Suppressor macrophage (primary cell): ENCODE measurements at places on chromosomes 11 and 22.

DNA sequence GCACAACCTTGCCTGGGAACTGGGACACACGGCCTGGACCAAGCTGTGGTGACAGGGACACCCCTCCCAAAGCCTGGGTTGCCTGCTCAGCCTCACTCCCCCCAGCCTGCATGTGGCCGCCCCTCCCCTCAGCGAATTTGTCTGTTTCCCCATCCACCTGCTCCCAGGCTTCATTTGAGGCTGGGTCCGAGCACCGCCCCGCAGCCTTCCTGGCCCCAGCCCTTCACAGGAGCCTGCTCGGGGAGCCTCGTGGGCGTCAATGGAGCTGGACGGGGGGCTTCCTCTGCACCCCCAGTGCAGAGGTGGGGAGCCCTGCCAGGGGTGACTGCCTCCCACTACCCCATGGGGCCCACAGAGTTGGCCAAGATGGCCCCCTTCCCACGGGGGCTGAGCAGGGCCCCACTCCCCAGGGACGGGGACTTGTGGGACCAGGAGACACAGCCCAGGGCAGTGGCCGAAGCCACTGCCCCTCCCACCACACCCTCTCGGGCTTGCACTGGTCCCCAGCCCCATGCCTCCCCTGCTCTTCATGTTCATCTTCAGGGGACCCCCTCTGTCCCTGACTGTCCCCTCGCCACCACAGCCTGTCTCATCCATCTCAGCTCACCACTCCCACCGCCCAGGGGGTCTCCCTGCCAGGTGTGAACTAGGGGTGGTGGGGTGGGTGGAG lies 91.7 kb downstream of the WNT7B start:
- no peak for DNase-seq

DNA sequence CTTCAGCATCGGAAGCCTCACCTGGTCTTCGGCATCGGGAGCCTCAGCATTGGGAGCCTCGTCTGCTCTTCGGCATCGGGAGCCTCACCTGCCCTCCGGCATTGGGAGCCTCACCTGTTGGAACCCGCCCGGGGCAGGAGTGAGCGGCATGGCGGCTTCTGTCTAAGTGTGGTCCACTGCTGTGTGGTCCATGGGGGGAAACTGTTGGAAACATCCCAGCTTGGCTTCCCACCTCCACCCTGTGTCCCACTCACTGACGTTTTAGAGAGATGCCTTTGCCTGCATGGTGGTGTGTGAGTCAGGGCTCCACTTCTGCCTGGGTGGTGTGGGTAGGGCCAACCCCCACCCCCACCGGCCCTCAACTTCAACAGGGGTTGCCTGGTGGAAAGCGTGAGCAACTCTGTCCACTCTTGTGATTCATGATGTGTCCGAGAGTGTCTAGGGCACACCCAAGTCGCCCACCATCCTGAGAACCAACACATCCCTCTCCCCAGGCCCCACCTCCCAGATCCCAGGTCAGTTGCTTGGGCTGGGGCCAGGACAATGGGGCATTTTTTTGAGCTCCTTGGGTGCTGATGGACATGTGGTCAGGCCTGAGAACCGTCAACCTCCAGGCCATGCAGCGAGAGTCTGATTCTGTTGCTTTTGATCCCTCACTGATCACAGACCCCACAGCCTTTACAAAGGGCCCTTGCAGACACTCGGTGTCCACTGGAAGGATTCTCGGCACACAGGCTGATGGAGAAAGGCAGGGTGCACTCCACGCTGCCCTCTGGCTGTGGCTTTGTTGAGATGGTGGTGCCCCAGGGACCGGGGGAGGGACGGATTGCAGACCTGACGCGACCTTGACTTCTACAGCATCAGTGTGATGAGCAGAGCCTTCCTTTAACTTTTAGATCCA lies 406.7 kb downstream of the TBC1D22A start:
- DNase-seq, result no peak

- peak; percentile 11 for DNase-seq
Measured at GRCh38 chr22:19289475-19290161, 1.9 kb downstream of the CLTCL1 start.

DNA sequence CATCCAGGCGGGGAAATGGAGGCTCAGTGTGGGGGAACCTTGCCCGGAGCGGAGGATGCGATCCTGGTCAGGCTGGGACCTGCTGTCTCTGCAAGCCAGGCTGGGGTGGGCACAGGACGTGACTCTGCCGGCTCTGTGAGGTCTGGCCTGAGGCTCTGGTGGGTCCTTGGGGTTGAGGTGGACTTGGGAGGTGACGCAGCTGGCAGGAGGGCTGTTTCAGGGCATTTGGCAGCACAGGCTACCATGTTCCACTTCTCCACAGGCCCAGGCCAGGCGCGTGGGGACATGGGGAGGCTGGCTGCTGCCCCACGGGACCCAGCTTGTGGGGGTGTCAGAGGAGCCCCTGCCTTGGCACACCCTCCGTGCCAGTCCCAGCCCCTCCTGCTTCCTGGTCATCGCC lies 1199.7 kb downstream of the BRD1 start:
- DNase-seq, result no peak

DNA sequence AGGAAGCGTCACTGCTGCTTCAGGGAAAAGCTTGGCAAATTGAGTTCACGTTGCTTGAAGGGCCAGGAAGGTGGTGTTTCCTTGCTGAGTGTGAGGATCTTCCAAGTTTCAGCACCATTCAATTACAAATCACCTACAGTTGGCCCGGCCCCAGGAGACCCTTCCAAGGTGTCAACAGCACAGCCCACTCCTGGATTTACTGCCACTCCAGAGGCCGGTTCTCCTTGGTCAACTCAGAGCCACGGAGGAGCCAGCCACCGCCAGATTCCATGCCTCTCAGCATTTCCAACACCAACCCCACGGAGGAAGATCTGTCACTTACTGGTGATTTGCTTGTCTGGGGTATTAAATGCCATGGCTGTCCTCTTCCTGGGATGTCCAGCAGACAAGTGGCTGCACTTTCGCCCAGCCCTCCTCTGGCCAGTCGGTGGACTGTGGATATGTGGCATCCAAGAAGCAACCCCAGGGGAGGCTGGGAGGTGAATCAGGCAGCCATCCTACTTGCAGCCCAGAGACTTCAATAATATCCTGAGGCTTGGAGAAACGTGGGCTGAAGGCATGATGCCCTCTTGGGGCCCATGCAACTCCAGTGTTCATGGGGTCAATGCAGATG lies 74.1 kb upstream of the SHANK2 start:
- DNase-seq, result no peak

- DNase-seq, result peak; percentile 64
Measured at GRCh38 chr11:111299101-111300026, 1.0 kb downstream of the POU2AF3 start.

GRCh38 chr11:134676516-134677287 lies 264.7 kb upstream of the B3GAT1 start:
- DNase-seq, result no peak

- no peak for DNase-seq
Measured at GRCh38 chr11:87300640-87301380, 263.1 kb downstream of the TMEM135 start.

DNA sequence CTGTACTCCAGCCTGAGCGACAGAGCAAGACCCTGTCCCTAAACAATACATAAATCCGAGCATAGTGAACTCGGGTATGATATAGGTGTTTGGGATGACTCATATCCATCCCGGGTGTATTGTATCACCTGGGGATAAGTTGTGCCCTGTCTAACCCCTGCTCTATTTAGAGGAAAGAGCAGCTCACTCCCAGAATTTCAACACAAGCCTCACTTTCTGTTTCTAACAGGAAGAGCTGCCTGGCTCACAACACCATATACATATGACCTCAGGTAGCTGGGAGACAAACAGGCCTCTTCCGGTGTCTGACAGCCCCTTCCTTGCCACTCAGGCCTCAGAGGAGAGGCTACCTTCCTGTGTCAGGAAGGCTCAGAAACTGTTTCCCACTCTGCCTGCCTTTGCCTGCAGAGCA lies 9.9 kb upstream of the MICALL1 start:
- peak; percentile 46 for DNase-seq

DNA sequence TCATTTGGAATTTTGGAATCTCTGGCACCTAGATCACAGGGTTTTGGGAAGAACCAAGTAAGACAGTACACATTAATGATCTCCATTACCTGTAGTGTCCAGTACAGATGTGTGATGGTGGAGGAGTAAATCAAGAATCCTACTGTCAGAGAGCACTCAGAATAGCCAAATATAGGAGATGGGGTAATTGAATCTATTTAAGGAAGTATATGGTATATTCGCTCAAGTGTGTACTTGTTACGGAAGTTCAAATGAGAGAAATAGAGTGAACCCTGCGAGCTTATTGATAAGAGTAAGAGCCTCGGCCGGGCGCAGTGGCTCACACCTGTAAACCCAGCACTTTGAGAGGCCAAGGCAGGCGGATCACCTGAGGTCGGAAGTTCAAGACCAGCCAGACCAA lies 2.2 kb downstream of the SPCS2 start:
- DNase-seq, result no peak

GRCh38 chr11:34986883-34987520 lies 70.6 kb downstream of the PDHX start:
- no peak for DNase-seq

GRCh38 chr11:2700415-2701211 lies 819 bp upstream of the KCNQ1OT1 start:
- peak; percentile 61 for DNase-seq

DNA sequence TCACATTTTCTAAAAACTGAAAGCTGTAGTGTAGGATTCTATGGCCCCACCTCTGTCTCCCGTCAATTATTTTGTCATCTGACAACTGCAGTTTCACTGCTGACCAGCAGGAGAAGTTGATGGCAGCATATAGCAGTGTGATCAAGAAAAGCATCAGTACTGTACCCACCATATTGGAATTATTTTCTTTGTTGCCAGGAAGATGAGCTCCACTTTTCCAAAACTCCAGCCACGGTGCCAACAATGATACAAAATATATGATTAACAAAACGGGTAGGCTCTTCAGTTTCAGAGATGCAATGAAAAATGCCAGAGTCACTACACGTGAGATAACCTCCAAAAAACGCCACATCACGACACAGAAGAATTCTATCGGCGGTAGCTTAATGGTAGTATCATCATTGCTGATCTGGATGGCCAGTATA lies 41.3 kb downstream of the XKR3 start:
- DNase-seq, result peak; percentile 19

DNA sequence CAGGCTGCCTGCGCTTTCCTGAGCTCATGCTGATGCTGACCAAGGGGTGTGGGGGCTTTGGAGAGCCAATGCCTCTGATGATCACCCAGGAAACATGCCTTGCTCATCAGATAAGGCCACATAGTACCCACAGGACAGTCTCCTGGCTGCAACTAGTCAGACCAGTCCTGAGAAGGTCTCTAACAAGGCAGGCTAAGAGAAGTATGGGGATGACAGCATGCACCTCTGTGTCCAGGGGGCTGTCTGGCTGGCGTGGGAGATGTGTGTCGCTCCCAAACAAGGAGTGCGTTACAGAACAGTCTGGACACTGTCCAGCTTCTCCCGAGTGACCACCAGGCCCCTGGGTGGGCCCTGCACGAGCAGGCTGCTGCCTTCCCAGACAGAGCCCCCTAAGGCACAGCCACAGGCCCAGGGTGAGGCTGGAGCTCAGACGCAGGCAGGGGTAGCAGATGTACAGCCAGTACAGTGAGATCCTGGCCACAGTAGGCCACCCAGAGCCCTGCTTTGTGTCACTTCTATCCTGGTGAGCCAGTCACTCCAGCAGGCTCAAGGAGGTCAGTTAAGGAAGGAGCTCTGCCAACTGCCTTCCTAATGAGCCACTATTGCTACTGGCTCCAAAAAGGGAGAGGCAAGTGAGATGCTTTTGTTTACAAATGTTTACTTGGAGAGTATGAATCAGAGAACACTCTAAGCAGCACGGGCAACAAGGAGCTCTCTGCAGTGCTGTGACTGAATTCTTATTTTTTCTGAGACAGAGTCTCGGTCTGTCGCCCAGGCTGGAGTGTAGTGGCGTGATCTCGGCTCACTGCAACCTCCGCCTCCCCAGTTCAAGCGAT lies 66.0 kb upstream of the CLTCL1 start:
- no peak for DNase-seq

GRCh38 chr22:37544955-37545702 lies 15.2 kb upstream of the CDC42EP1 start:
- peak; percentile 76 for DNase-seq

DNA sequence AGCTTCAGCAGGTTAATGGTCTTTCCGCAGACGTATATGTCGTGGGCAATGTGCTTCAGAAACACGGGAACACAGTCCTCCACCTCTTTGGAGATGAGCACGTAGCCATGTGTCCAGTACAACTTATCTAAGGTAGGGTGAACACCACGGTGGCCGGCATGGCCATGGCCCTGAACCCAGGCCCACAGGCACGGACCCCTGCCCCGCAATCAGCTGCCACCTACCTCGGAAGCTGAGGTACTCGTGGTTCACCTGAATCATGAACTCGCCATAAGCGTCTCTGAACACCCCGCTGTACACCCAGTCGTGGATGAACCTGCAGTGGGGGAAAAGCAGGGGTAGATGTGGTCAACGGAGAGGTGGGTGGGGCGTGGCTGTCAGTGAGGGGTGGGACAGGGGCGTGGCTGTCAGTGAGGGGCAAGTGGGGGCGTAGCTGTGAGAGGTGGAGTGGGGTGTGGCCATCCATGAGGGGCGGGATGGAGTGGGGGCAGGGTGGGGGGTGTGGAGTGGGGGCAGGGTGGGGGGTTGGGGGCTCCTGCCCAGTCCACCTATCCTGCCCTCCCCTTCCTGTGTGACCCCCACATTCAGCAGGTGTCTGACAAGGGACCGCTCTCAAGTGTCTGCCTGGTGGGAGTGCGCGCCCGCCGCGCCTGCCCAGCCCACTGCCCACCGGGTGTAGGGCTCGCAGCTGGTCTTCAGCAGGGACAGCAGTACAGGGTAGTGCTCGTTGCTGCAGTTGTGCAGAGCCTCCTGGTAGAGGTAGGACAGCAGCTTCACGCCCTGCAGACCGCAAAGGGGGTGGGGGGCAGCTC lies 18.6 kb downstream of the TUBGCP6 start:
- DNase-seq, result no peak

- no peak for DNase-seq
Measured at GRCh38 chr11:17515443-17516176, 28.6 kb downstream of the USH1C start.

DNA sequence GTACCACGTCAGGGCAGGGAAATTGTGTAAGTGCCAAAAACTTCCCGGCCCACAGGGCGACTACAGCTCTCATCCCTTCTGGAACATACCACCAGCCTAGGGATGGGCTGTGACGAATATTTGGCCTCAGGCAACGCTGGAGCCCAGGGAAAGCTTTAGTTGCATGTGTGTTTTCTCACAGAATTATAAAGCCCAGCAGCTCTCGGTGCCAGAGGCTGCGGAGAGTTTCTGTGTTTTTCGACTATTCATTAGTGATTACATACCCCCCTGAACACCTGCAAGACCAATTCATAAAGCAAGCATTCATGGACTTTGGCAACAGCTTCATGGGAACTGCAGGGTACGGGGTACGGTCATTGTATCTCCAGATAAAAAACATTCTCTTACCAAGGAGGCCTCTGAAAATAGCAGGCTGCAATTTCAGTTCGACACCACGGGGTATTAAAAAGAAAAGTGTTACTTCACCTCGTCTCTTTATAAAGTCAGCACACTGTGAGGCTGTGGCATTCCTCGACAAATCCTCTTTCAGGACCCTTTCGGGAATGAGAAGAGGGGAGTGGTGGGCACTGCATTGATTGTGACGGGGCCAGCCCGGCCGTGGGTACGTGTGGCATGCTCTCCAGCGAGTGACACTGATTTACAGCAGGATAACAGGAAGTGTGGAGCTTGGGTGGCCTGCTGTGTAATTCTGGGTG lies 243.6 kb upstream of the SORL1-AS1 start:
- no peak for DNase-seq

- no peak for DNase-seq
Measured at GRCh38 chr11:105935791-105936190, 86.2 kb downstream of the MSANTD4 start.

- DNase-seq, result peak; percentile 7
Measured at GRCh38 chr11:128053981-128054931, 533.1 kb downstream of the ETS1 start.

- peak; percentile 84 for DNase-seq
Measured at GRCh38 chr22:50544078-50544745, 1.5 kb upstream of the KLHDC7B start.
